Left lung (tissue), 14 donors: ENCODE measurements at places on chromosomes 3 and 15. TPM values are rescaled to one million over a fixed set of nuclear protein-coding genes. Genes with fewer than 3 reads are reported as not detected.

- DNase-seq, result no peak
These were observed 2.1 kb downstream of the MAGI1 start for GRCh38 chr3:66036586-66037148.

DNA sequence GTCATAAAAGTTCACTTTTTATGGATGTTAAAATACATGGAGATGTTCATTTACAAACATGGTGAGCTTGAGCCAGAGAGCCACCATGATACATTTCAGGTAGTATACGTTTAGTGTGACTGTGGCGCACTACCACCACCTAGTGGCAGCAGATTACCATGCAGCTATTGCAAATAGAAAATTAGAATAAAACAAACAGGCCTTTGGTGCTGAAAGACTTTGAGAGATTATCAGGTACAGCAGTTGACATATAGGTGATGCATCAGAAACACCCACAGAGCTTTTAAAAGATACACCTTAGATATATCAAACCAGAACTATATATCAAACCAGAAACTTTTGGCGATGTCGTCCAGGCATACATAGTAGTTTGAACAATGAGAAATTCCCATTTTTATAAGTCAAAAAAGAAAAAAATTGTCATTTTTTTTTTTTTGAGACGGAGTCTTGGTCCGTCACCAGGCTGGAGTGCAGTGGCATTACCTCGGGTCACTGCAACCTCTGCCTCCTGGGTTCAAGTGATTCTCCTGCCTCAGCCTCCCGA lies 42.0 kb upstream of the ICE2 start:
- DNase-seq, result peak; percentile 51

- DNase-seq, result peak; percentile 89
These were observed 1.1 kb downstream of the DIPK2A start for GRCh38 chr3:143972505-143973258.

GRCh38 chr3:155382396-155383042 lies 89.0 kb upstream of the STRIT1 start:
- peak; percentile 60 for DNase-seq

DNA sequence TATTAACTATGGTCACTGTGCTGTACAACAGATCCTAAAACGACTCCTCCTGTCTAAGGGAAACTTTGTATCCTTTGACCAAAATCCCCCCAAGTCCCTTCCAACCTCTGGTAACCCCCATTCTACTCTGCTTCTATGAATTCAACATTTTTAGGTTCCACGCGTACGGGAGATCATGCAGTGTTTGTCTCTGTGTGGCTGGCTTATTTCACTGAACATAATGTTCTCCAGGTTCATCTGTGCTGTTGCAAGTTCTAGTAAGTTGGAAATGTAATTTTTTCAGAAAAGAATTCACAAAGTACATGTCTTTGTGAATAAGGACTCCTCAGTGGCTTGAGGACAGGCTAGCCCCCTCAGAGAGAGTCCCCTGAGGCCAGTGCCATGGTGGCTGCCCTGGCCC lies 66.1 kb downstream of the ATP10A start:
- no peak for DNase-seq

The GOLGA6A gene
- not detected for total RNA-seq

The NDN gene
- total RNA-seq, result 41.7 TPM

The PIAS1 gene
- total RNA-seq, result 44.9 TPM

The CHP1 gene
- total RNA-seq, result 207 TPM
